ENCODE measurements at places on chromosomes 6 and 20.

DNA sequence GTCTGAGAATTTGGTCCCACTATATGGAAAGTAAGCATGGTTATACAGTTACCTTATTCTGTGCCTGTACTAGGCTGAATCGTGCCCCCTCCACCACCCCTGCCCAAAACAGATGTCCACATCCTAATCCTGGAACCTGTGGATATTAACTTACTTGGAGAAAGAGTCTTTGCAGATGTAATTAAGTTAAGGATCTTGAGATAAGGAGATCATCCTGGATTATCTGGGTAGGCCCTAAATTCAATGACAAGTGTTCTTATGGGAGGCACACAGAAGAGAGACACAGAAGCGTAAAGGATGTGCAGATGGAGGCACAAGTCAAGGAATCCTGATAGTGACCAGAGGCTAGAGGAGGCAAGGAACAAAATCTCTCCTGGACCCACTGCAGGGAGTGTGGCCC lies 116.7 kb upstream of the MAN1A1 start:
- no peak for DNase-seq

DNA sequence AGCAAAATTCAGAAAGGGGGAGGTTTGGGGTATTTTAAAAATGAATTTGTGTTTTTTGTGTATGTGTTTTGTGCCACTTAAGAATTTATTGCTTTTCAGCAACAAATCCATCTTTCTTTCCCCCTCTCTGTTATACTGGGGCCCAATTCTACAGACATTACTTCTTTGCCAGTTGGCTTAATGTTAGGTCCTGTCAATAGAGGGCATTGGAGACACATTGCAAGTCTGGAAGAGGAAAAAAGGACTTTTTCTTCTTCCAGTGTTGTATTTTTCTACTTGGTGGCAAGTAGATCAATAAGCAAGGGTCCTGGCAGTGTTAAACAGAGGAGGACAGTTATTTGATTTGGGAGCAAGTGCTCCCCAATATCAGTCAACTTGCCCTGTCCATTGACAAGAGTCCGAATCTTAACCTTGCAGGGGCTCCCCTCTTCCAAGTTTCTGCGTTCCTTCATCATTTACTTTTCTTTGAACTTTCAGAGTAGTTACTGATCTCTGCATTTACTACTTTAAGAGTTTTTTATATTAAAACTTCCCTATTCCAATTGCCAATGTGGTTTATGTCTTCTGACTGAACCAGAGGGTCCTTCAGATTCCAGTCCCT lies 23.4 kb downstream of the SCML4 start:
- DNase-seq = no peak

DNA sequence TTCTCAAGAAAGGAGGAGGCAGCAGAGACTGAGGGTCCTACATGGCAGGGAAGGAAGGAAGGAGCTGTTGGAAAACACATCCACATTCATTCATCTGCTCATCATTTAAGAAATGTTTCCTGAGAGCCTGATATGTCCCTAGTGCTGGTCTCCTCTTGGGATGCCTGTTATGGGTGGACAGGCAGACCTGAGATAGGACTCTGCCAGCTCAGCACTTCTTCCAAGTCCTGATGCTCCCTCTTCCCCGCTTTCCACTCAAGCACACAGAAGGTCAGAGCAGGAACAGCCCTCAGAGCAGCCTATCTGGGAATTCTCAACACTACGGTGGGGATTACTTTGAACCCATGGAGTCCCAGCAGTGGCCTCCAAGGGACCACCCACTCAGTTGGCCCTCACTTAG lies 8.0 kb upstream of the SIRPD start:
- DNase-seq = no peak

GRCh38 chr6:37050045-37050853 lies 44.8 kb downstream of the FGD2 start:
- DNase-seq = no peak

DNA sequence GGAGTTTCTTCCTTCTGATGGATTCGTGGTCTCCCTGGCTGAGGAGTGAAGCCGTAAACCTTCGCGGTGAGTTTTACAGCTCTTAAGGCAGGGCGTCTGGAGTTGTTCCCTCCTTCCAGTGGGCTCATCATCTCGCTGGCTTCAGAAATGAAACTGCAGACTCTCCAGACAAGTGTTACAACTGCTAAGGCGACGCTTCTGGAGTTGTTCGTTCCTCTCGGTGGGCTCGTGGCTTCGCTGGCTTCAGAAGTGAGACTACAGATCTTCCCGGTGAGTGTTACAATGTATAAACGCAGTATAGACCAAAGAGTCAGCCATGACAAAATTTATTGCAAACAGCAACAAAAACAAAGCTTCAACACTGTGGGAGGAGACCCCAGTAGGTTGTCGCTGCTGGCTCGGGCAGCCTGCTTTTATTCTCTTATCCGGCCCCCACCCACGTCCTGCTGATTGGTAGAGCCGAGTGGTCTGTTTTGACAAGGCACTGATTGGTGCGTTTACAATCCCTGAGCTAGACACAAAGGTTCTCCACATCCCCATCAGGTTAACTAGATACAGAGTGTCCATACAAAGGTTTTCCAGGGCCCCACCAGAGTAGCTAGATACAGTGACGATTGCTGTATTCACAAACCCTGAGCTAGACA lies 113.2 kb downstream of the GPX5 start:
- DNase-seq = no peak

DNA sequence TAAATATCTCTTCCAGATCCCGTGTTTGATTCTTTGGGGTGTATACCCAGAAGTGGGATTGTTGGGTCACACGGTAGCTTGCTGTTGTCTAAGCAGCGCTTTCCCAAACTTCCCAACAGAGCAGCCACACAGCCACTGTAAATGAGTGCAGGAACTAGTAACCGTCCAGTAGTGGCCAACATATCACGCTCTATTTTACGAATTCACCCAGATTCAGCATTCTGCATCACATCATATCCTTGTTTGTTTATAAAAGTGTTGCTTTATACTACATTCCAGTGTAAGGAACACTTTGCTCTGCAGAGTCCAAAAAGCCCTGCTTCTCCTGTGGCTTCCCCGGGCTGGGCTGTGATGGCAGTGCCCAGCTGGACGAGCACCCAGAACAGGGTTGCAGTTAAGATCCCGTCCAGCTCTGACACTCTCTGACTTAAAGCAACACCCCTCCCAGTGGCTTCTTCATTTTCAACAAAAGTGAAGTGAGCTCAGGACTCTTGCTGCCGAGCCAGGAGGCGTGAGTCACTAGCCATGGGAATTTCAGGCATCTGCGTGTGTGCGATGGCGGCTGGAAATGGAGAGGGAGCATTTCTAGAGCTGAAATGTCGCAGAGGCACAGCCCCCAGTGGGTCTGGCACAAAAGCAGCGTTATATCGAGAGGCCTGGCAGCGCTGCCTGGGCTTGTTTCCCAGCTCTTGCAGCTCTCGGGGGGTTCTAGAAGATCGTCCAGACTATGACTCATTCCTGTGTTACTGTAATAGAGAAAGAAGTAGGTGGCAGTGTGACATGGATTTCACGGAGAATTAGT lies 216.3 kb upstream of the ECI2 start:
- DNase-seq = no peak

DNA sequence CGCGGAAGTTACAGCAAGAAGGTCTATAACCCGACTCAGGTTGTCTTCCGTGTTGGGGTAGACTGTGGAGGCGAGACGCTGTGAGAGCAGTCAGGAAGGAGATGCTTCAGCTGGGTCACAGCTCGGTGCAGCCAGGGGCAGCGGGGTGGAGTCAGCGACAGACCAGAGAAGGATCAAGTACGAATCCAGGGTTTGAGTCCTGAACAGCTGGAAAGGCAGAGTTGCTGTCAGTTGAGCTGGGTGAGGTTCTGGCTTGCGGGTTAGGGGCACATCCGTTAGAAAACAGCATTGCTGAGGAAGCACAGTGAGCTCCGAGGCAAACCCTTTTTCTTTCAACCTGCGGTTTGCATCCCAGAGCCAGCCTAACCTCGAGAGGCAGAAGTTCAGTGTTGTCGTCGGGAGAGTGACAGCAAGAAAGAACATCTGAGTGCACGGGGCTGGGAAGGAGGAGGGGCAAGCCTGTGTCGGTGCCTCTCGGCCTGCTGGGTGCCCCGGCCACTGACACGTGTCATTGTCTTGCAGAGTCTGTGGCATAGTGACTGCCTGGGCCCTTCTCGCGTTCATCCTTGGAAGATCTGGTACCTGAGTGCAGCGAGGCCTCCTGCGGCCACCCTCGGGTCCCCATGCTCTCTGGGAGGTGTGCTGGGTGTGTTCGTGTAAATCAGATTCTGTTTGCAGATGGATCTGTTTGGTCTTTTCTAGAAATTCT lies 20.0 kb downstream of the PNLDC1 start:
- peak; percentile 58 for DNase-seq

DNA sequence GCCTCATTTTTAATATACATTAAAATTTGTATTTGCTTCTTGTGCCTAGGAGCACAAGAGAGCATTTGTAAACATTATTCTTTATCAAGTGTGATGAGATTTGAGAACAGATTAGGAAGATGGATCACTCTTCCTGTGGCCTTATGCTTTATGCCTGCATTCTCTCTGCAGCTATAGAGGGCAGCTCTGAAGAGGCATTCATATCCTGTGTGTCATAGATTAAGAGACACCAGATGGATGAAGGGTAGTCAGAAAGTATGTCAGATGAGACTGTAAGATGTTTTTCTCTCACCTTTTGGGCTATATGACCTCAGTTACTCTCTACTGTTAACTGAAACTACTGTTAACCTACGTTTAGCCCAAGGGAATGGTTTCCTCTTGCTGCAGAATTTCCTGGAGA lies 61.4 kb downstream of the DNAH8 start:
- DNase-seq = no peak

DNA sequence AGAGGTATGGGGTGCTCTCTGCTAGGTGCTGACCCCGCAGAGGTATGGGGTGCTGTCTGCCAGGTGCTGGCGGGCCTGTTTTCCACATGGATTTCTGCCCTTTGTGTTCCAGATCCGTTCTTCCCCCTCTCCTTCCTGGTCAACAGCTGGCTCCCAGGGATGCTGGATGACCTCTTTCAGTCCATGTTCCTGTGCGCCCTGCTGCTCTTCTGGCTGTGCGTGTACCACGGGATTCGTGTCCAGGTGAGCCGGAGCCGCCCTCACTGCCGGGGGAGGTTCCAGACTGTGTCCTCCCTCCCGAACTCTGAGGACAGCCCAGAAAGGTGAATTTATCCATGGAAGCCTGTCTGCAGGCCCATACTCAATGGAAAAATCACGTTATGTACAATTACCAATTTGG lies 36.3 kb downstream of the DYNLT1 start:
- DNase-seq = no peak

DNA sequence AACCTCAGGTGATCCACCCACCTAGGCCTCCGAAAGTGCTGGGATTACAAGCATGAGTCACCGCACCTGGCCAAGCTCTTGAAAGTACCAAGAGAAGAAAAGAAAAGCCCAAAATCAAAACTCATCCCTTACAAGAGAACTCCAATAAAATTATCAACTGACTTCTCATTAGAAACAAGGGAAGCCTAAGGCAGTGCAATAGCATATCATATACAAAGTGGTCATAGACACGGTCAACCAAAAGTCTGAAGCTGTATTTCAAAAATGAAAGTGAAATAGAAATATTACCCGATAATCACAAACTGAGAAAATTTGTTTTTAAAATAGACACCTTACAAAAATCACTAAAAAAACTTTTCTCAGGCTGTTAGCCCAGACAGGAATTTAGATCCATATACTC lies 1321.1 kb upstream of the GJE1 start:
- no peak for DNase-seq

GRCh38 chr6:6365242-6365641 lies 44.8 kb upstream of the F13A1 start:
- DNase-seq = no peak

- DNase-seq = no peak
Measured at GRCh38 chr20:353166-353565, 6.3 kb downstream of the NRSN2 start.

GRCh38 chr6:157527471-157527907 lies 146.5 kb downstream of the ZDHHC14 start:
- DNase-seq = no peak

DNA sequence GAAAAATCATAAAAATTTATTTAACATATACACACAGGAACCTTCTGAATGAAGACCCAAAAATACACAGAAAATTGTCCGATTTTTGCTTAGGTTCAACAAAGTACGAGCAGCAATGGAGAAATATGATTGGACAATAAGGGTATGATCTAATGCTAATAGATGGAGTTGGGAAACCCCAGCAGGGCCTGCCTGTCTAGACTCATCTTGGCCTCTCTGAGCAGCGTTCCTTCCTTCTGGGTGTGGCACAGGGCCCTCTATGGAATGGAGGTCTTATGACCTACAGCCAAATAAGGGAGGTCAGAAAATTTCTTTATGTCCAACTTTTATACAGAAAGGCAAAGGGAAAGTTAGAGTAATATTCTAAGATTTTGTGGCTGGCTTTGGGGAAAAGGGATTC lies 27.7 kb upstream of the ENPP4 start:
- no peak for DNase-seq

GRCh38 chr20:63175038-63175895 lies 40.7 kb downstream of the YTHDF1 start:
- DNase-seq = peak; percentile 49

DNA sequence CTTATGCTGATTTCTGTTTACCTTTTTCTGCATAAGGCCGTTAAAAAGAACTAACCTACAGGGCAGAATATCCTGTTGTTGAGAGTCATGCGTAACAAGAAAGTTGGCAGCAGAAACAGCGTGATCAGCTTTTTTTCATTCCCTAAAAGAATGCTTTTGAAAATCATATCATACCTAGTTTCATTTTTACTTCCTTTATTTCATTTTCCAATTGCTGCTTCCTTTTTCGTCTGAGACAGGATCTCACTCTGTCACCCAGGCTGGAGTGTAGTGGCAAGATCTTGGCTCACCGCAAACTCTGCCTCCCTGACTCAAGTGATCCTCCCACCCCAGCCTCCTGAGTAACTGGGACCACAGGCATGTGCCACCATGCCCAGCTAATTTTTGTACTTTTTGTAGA lies 4.1 kb downstream of the CALHM6 start:
- DNase-seq = peak; percentile 49

GRCh38 chr20:21812379-21812778 lies 106.9 kb downstream of the PAX1 start:
- no peak for DNase-seq

DNA sequence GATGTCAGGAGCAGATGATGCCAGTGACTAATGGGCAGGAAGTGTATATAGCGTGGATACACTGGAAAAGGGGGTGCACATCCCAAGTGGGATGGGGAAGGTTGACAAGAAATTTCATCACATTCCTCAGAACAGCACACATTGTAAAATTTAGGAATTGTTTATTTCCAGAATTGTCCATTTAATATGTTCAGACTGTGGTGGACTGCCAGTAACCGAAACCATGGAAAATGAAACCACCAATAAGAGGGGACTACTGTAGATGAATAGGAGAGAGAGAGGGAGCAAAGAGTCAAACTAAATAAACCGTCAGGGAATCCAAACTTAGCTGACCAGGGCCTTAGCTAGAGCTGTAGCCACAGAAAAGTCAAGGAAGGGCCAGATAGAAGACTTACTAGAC lies 164.4 kb upstream of the PRDM1 start:
- DNase-seq = no peak

GRCh38 chr6:35052694-35053565 lies 88.2 kb downstream of the TCP11 start:
- no peak for DNase-seq

- no peak for DNase-seq
Measured at GRCh38 chr6:56374841-56375369, 127.5 kb upstream of the COL21A1 start.

- DNase-seq = no peak
Measured at GRCh38 chr6:141123049-141123448, 1009.7 kb upstream of the GJE1 start.
